Fibroblast of the aortic adventitia (primary cell): ENCODE measurements at places on chromosomes 12 and 14.
A peak's percentile ranks its signal among the peaks of the same experiment; 100 is the strongest.

DNA sequence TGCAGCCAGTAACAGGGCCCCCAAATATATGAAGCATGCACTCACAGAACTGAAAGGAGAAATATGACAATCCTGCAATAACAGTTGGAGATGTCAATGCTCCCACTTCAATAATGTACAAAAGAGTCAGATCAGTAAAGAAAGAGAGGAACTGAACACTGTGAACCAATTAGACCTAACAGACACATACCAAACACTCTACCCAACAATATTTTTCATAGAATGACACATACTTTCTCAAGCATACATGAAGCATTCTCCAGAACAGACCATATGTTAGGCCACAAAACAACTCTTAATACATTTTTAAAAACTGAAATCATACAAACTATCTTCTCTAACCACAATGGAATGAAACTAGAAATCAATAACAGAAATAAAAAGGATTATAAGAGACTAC lies 80.2 kb downstream of the ELK3 start:
- peak; percentile 44 for DNase-seq

DNA sequence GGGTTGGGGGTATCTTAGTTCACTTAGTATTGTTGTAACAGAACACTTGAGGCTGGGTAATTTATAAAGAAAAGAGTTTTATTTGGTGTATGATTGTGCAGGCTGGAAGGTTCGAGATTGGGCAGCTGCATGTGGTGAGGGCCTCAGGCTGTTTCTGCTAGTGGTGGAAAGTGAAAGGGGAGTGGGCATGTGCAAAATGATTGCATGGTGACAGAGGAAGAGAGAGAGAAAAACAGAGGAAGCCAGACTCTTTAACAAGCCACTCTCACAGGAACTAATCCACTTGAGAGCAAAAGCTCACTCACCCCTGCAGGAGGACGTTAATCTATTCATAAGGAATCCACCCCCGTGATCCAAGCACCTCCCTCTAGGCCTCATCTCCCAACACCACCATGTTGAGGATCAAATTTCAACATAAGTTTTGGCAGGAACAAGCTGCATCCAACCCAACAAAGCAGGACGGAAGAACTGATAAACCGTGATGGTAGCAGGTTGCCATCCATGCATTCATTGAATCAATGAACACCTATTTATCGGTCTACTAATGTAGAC lies 165.0 kb upstream of the GZMB start:
- DNase-seq: no peak

GRCh38 chr14:75279153-75279762 lies 630 bp downstream of the FOS start:
- peak; percentile 86 for DNase-seq

DNA sequence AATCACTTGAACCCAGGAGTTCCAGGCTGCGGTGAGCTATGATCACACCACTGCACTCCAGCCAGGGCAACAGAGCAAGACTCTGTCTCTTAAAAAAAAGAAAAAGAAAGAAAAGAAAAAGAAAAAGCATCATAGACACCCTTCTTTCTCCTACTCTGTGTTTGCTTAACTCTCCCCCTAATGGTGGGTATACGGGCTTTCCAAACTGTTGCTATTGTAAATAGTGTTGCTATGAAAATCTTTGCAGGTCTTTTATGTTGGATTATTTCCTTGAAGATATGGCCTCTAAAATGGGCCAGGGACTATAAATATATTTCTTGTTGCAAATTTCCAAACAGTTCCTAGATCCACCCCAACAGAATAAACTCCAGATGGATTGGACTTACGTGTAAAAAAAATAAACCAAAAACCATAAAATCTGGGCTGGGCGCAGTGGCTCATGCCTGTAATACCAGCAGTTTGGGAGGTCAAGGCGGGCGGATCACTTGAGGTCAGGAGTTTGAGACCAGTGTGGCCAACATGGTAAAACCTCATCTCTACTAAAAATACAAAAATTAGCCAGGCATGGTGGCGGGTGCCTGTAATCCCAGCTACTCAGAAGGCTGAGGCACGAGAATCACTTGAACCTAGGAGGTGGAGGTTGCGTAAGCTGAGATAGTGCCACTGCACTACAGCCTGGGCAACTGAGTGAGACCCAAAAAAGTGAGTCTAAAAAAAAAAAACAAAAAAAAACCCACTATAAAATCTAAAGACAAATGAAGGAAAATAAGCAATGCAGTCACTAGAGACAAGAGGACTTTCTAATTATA lies 25.9 kb downstream of the NFKBIA start:
- DNase-seq: peak; percentile 77

- no peak for DNase-seq
Measured at GRCh38 chr14:99066378-99066777, 205.6 kb downstream of the BCL11B start.

DNA sequence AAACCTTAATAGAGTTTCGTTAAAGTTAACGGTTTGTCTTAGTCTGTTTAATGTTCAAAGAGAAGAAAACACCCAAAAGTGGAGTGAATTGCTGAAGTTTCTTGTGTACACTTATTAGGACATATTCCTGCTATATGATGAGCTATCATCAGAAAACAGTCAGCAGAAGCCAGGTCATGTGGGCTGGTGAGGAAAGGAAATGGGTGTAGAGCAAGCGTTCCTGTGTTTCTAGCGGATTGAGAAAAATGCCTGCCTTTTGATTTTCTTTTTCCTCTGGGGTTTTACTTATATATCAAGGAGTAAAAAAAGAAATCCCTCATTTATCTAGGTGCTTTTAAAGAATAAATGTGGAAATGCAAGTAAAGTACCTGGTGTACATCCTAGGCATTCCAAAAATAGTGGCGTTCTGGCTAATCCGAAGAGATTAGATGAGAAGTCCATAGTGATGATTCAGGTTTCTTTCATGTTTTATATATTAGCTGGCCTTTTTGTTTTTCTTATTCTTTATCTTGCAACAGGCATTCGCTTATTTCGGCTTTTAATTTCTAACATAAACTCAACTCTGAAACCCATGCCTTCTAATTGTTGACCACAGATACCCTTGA lies 50.7 kb downstream of the FLRT2 start:
- peak; percentile 45 for DNase-seq
